ENCODE measurements at places on chromosomes 1 and 21.

DNA sequence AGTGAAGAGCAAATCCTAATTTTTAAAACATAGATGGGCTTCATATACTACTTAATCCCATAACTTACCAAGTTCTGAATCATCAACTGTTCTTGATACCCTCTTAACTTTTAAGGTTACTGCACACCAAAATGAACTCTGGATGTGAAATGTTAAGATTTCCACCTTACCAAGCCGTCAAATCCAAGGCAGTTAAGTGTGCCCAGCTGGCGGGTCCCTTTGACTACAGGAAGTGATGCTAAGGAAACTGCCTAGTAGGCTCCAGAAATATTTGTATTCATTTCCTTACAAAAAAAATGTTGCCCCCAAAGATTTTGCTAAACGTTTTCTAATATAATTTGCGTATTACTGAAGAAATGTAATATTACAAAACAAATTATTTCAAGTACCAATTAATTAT, 10.7 kb downstream of the NRIP1 start:
- no peak for DNase-seq

DNA sequence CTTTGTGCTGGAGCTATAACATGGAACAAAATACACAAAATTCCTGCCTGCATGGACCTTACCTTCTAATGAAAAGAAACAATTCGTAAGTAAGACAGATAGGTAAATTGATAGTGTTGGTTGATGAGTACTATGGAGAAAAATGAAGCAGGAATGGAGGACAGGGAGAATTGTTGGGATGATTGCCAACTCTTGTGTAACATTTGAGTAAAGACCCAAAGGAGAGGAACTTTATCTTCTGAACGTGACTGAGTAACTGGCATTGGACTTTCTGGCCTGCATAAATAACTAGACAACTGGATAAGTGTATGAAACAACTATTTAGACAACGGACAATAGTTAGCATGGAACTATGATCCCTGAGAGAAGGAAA, 6.8 kb upstream of the EFCAB14 start:
- DNase-seq = no peak

- no peak for DNase-seq
Observed at GRCh38 chr1:58363585-58363984, 182.9 kb downstream of the OMA1 start.

- no peak for DNase-seq
Observed at GRCh38 chr1:165050246-165050645, 306.3 kb downstream of the LMX1A start.

DNA sequence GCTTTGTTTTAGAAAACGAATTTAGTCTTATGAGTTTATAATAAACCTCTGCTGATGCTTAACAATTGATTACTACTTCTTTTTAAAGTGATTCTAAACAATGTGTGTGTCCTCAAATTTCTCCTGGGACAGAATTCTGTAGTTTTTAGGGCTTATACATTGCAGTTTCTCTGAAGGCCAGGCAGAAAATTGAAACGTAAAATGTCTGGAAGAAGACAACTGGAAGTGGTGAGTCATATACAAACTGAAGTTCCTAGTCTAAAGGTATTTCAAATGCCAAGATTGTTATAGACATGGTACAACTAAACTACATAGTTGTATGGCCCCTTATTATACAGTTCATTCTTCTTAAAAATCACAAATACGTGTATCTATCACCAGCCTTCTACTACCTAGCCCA, 30.5 kb upstream of the RC3H1 start:
- no peak for DNase-seq

DNA sequence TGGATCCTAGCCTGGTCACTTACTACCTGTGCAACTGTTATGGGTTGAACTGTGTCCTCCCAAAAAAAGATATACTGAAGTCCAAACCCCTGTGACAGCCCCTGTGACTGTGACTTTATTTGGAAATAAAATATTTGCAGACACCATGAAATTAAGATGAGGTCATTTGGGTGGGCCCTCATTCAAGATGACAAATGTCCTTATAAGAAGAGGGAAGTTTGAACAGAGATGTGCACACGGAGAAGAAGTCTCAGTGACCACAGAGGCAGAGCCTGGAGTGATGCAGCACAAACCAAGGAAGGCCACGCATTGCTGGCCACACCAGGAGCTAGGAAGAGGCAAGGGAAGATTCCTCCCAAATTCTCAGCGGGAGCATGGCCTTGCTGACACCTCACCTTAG, 249.7 kb upstream of the RUNX1 start:
- no peak for DNase-seq

GRCh38 chr1:3735688-3736087, 16.6 kb upstream of the CCDC27 start:
- DNase-seq = no peak

DNA sequence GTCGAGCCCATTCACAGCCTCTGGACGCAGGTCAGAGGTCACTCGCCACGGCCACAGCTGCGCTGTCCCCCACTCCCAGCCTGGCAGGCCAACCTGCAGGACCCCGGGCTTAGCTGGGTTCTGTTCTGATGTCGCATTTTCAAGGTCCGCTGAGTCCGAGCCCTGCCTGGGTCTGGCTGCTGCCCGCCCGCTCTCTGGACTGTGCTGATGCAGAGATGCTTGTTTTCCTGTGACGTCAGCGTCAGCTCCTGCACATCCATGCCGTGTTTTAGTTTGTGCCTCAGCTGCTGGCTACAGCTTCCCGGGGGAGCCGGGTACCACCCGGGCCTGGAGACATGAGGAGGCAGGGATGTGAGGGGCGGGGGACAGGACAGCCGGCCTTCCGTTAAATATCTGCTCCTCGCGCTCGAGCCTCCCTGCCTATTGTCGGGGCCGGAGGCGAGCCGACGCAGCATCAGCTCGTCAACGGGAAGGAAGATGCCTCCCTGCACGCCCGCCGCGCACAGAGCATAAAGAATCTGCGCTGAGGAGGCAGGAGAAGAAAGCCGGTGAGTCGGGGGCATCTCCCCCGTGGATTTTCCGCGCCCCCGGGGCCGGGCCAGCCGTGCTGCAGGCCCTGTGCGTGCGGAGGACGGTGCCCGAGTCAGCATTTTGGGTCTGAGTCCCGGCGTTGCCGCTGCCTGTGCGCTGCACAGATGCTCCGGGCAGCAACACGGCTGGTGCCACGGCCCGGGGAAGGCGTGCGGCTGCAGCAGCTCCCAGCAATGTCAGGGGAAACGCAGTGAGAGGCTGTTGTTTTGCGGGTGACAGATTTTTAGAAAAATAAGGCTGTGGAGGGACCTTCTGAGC, 23.4 kb downstream of the PRKCZ start:
- DNase-seq = peak; percentile 12

- DNase-seq = no peak
Observed at GRCh38 chr21:29196670-29197191, 66.3 kb downstream of the MAP3K7CL start.

DNA sequence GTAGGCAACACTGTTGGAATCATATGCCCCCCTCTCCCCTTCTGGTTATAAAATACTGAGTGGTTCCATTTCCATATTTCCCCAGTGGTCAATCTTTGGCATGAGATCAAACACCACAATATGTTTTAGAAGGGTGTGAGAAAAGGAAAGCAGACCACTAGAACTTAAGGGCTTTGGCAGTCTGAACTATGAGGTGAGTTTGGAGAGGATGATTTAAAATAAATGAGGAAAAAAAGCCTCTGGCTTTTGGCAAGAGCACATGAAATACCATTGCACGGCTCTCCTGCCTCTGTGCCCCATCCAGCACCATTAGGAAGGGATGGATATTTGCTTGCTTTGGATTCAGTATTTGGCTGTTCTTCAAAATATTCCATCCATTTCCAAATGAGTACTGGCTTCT, 339.5 kb upstream of the C1orf87 start:
- no peak for DNase-seq

DNA sequence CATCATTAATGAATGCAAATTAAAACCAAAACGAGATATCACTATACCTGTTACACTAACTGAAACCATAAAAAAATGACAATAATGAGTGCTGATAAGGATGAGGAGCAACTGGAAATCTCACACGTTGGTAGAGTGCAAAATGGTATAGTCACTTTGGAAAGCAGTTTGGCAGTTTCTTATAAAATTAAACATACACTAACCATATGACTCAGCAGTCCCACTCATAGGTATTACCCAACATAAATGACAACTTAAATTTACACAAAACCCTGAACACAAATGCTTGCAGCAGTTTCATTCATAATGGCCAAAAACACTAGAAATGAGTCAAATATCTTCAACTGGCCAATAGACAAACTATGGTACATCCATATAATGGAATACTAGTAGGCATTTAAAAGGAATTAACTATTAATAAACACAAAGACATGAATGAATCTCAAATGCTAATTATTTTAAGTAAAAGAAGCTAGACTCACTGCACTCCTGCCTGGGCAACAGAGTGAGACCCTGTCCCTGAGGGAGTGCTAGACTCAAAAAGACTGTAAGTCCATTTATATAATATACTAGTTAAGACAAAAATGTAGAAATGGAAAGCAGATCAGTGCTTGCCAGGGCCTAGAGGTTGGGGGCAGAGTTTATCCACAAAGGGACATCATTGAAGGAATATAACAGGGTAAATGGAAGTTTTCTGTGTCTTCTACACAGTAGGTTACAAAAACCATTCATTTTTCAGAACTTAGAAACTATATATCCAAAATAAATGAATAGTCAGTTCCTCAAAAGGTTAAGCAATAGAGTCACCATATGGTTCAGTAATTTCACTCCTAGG, 77.4 kb downstream of the EIF4G3 start:
- no peak for DNase-seq

- DNase-seq = no peak
Observed at GRCh38 chr1:235809688-235810397, 56.9 kb downstream of the LYST start.

- DNase-seq = no peak
Observed at GRCh38 chr1:230392536-230392909, 33.6 kb downstream of the PGBD5 start.

DNA sequence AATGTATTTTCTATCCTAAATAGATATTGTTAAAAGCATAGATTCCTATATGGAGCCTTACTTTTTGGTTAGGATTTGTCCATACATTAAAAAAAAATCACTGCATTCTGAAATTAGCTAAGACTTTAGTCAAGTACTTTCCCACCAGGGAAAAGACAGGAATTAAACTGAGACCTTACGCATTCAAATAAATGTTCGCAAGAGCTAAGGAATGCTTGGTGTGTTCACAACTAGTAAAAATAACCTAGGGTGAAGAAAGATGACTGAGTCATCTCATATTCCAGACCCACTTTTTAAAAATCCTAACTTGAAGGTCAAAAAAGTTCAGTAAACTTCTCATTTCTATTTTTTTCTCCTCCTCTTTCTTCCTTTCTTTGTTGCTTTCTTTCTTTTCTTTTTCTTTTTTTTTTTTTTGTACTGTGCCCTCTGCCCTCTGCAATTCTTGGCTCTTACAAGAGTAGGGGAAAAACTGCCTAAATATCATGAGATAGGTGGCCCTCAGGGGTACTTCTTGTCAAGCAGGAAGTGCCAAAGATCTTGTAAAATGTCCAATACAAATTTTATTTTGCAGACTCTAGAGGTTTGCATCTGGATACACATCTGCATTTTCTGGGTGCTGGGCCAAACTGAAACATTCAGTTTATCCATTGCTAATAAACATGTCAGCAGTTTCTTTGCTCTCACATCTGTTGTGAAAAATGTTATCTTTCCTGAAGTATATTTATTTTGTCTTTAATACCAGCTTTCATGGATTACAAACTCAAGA, 121.4 kb upstream of the GORAB start:
- DNase-seq = peak; percentile 84

- no peak for DNase-seq
Observed at GRCh38 chr1:17825273-17826164, 70.4 kb downstream of the ACTL8 start.

- no peak for DNase-seq
Observed at GRCh38 chr1:165949335-165950130, 122.1 kb downstream of the UCK2 start.

DNA sequence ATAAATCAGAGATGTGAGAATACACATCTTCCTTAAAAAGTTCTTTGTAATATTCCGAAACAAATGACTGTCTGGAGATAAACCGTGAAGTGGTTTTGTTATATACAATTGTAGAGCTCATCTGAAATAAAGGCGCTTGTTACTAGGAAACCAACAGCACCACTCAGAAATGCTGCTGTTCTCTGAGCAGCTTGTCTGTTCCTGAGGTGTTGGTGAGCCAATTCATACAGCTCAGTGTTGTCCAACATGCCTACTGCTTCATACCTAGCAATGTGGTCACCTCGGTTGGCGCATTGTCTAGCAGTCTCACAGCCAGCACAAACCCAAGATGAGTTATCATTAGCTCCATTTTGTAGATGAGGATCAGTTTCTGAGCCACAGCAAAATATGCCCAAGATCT, 44.4 kb downstream of the GFI1 start:
- DNase-seq = no peak

- DNase-seq = no peak
Observed at GRCh38 chr21:20760221-20760620, 238.0 kb upstream of the NCAM2 start.

DNA sequence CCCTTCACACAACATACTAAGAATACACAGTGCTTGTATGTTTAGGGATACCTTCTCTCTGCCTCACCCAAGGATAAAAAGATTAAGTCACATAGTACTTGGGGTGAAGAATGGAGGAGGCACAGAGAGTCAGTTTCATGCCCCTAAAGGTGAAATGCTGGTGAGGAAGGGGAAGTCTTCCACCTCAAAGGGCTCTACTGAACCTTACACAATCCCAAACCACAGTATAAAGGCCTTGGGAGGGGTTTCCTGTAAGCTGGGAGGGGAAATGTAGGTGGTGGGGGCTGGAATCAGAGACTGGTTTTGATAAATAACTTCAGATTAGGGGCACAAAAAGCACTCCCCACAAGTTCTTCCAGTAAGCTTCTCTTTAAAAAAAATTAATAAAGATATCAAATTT, 3.5 kb downstream of the MINDY1 start:
- DNase-seq = no peak

DNA sequence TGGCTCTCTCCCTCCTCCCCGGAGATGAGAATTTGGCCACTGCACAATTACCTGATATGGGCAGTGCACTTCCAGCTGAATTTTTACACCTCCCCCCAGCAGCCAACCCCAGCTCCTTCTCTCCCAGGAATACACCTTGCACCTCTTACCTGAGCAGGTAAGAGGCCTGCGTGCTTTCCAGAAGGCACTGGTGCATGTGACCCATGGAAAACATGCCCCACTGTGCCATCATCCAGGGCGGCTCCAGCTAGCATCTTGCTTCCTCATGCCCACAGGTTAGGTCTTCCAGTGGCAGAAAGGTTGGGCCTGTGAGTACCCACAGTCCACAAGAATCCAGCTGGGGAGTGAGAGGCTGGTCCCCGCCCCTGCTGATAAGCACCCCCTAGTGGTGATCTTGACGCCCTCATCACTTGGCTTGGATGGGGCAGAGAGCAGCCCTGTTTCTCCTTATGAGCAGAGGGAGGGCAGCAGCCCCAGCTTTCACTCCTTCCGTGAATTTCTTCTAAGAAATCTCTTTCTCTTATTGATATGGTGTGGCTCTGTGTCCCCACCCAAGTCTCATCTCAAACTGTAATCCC, 57.8 kb downstream of the EDARADD start:
- DNase-seq = no peak

Measured in stromal cell of bone marrow (primary cell).